Activated naive CD4-positive, alpha-beta T cell (primary cell): ENCODE measurements at places on chromosomes 1 and 21.

- DNase-seq = no peak
These were observed 102.7 kb downstream of the RASAL2 start for GRCh38 chr1:178196631-178197030.

DNA sequence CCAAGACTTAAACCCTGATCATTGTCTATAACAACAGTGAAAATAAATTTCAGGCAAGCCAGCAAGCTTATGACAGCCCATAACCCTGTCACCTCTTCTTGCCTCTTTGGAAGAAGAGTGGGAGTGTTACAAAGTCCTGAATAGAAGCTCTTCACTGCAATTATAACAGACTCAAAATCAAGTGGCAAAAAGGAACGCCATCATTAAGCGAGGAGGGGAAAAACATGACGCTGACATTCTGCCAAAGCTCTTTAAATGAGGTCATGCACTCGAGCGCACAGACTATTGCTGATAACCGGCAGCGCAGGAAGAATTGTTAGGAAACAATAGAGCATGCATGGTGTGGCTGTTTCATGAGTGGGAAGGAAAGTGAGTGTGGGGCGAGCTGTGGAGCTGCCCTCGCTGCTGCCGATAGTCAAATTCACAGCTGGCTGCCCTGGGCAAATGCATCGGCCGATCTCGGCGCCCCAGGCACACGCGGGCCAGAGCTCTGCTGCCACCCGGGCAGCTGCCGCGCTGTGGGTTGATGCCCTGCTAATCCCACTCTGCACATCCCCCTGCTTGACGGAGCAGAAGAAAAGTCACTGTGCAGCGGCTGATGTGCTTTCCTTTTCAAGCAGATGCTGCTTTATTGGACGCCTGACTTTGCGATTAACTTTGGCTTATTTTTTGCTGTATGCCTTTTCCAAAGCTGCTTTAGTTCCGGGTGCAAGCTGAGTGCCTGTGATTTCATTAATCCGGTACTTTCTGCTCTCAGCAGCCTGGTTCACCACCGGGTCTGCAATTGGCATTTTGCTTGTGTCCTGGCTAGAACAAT lies 102.4 kb upstream of the ST6GALNAC5 start:
- DNase-seq = no peak

DNA sequence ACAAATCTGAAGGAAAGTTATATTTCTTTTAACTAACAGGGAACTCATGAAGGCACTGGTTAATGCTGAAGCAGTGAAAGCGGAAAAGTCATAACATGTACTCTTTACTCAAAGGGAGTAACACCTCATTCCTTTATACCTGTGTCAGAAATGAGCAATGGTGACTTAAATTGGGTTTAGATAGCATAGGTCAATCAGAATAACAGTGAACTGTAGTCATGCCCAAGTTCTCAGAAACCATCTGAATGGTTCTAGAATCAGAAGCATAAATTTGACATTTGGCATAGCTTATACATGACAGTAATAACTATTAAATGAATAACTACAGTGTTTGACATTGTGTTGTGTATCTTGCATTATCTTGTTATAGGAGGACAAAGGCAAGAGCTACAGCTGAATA lies 382.0 kb downstream of the NUF2 start:
- no peak for DNase-seq

DNA sequence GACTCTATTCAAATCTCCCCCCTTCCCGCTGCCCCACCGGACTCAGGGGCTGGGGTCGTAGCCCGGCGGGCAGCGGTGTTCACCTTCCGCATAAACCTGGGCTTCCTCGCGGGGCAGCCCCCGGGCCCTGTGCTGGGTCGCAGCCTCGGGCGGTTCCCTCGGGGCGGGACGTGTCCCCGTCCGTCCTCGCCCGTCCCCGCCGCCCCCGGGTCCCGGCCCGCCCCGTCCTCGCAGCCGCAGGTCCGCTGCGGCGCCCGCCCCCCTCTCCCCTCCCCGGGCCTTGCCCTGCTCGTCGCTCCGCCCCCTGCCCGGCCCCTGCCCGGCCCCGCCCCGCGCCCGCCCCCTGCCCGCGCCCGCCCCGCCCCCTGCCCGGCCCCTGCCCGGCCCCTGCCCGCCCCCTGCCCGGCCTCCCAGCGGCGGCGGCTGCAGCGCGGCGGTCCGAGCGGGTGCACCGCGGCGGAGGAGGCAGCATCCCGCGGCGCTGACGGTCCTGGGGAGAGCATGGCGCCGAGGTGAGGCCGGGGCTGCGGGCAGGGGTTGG lies at the start of gene COL18A1:
Gene COL18A1, plus strand, starts transcription at position 436 of the 541 bp plus-strand sequence. Its CDS starts 66 bp downstream, at position 502.
- DNase-seq = no peak

DNA sequence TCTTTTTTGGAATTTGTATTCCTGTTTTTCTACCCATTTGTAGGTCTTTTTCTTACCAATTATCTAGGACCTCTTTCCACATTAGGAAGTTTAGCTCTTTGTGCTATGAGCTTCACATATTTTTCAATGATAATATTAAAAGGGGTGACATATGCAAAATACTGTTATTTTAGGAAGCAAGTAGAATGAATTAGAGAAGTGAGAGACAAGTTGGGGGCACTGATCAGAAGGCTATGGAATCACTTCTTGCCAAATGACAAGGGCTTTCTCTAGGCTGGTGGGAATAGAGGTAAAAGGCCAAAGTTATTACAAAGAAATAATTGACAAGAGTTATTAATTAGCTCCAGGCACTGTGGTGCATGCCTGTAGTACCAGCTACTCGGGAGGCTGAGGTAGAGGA lies 4.3 kb upstream of the BCAR3 start:
- no peak for DNase-seq

- DNase-seq = no peak
These were observed 6.8 kb downstream of the RGS8 start for GRCh38 chr1:182677397-182678098.

DNA sequence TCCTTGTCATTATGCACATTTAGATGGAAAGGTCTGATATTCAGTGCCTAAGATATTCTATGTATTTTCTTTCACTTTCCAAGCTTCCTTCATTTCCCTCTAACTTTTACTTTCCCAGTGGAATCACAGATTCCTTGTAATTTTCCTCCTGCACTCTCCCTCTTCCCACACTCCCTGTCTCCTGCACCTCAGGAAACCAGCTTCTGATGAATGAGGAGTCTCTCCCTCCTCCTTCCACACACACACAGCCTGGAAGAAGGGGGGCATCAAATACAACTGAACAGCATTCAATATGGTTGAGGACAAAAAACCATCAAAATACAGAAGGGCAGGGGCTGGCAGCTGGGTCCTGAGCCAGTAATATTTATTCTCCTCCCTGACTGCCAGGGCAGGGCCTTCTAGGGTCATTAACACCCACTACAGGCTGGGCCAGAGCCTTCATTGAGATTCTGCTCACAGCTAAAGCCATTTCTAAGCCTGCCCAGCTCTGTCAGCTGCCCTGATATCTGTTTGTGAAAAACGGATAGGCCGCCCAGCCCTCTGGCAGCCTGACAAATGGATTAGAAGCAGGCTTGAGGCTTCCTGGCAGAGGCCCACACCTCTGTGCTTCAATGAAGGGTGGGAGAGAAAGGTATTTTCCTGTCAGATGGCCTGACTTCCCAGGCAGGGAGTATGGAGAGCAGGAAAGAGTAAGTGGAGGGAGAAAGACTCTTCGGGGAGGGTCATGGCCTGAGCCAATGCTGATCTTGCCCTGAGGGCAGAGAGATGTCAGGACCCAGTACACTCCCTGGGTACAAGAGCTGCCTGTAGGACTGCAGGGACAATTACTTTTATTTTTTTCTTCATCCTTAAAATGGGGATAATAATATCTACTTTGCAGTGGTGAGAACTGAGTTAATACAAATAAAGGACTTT lies 138.9 kb upstream of the SPATA6 start:
- DNase-seq = no peak

- DNase-seq = no peak
These were observed 73.2 kb downstream of the ZC3H11B start for GRCh38 chr1:219539645-219540254.

- DNase-seq = no peak
These were observed 12.2 kb downstream of the KCNJ15 start for GRCh38 chr21:38268864-38269575.

GRCh38 chr1:54808443-54809207 lies 7.5 kb upstream of the TTC22 start:
- DNase-seq = no peak

DNA sequence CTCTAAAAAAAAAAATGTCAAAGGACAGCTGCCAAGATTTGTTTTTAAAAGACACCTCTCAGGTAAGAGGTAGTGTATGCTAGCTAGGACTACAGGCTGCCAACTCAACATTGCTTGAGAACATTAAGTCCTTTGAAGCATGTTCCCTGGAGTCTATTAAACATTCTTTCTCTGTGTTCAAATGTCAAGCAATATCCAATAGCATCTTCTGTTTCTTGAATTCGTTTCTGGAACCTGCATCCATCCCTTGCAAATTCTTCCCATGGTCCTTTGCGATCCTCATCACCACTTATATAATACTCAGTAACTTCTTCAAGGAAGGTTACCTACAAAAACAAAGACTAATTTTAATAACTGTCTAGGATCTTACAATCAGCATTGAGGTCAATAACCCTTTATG lies 5.6 kb downstream of the PPP1R15B start:
- no peak for DNase-seq

DNA sequence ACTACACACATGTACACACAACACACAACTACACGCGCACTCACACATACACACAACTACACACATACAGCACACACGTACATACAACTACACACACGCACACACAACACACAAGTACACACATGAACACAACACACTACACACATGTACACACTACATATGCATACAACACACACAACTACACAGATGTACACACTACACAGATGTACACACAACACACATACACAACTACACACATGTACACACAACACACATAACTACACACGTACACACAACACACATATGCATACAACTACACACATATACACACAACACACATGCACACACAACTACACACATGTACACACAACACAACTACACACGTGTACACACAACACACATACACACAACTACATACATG lies 318.6 kb downstream of the CAMTA1 start:
- no peak for DNase-seq

- DNase-seq = no peak
These were observed 60.0 kb upstream of the HMCN1 start for GRCh38 chr1:185674201-185674600.

DNA sequence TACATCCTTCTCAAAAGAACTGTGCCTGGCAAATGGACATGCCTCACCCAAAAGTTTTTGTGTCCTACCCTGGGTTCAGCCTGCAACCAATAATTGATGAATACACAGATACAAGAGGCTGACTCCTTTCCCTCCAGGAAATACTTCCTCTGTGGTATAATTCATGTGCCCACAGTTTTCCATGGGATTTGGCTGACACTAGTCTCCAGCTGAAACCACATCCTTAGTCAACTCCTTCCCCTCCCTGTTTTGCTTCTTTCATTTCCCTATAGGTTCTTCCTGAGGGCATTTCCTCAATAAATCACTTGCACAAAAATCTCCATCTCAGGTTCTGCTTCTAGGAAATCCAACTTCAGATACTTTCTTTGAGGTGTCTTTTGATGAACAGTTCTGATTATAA lies 436.6 kb upstream of the C1orf87 start:
- DNase-seq = no peak

GRCh38 chr1:226370144-226370923 lies 37.6 kb downstream of the PARP1 start:
- no peak for DNase-seq

DNA sequence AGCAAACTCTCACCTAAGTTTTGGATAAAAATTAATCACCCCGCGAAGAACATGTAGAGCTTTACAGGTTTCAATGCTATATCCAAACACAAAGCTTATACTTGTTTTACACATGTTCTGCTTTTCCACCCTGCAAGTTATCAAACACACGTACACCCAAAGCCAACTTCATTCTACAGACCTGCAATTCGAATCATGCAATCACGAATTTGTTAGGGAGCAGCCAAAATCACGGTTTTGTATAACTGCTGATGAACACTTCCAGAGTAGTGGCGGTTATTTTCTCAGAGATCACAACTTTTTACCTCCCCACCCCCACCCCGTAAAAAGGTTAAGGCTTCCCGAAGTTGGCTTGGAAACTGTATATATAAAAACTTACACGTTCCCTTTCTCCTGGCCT lies 1.4 kb downstream of the HMGN1 start:
- DNase-seq = no peak

GRCh38 chr1:82934074-82934473 lies 1064.9 kb downstream of the TTLL7 start:
- DNase-seq = no peak

GRCh38 chr1:25197982-25198662 lies 34.2 kb downstream of the SYF2 start:
- no peak for DNase-seq

- DNase-seq = no peak
These were observed 11.9 kb downstream of the KIF21B start for GRCh38 chr1:201011616-201012015.

DNA sequence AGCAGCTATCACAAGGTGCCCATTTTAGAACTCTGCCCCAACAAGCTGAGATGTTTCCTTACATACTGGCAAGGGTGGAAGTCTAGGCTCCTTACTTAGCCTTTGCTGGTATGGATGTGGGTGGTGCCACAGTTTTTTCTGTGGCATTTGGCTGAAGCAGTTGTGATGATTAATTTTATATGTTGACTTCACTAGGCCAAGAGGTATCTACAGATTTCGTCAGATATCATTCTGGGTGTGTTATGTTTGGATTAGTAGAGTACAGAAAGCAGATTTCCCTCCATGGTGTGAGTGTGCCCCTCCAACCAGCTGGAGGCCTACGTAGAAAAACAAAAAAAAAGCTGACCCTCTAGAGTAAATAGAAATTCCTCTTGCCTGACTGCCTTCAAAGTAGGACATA lies 317.0 kb downstream of the BARHL2 start:
- DNase-seq = no peak

GRCh38 chr1:237138551-237138950 lies 96.6 kb downstream of the RYR2 start:
- DNase-seq = no peak
